CD8-positive, alpha-beta memory T cell (primary cell): ENCODE measurements at places on chromosomes 6 and 20. TPM values are rescaled to one million over a fixed set of nuclear protein-coding genes. Genes with fewer than 3 reads are reported as not detected.

- H3K36me3 ChIP-seq, result no peaks in the 10 kb centered on the region
- no peak overlapping the region for H3K27ac ChIP-seq
- no peak overlapping the region for H3K4me3 ChIP-seq
- H3K4me1 ChIP-seq, result no peaks in the 10 kb centered on the region
Measured at GRCh38 chr20:34834459-34834893, 9.0 kb upstream of the NCOA6 start.

The TRIM31 gene
- total RNA-seq, result not detected

The TFAP2D gene
- total RNA-seq, result not detected

DNA sequence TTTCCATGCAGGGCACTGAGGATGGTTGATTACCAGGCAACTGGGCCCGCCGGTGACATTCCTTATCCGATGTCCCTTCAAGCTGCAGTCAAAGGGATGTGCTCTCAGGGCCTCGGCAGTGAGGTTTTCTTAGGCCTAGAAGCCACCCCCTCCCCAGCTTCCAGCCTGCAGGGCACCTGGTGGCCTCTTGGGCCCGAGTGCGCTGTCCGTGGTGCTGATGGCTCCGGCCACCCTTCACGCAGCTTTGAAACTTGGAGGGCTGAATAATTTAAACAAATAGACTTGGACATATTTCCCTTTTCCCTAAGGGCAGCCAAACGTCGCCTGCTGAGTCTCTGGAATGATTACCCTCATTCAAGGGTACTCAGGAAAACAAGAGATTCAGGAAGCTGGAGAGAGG lies 8.9 kb upstream of the MLN start:
- no peaks in the 10 kb centered on the region for H3K36me3 ChIP-seq
- no peak overlapping the region for H3K4me3 ChIP-seq
- peaks cover 8% of the 10 kb centered on the region for H3K4me1 ChIP-seq
- no peak overlapping the region for H3K27ac ChIP-seq
- no peak for DNase-seq
- peaks cover 23% of the 10 kb centered on the region for H3K27me3 ChIP-seq

DNA sequence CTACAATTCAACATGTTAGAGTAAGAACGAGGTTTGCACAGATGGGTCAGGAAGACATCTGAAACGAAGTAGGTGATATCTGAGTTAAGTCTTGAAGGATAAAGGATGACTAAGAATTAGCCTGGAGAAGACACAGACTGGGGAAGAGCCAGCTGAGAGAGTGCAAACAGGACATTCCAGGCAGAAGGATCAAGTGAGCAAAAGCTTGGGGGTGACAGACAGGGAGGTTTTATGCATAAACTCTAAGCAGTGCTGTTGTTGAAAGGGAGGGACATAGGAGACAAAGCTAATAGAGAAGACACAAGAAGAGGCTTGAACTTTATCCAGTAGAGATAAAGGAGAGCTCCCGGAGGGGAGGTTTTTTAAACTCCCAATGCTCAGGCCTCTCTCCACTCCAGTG lies 15.0 kb upstream of the ETV7 start:
- no peak for DNase-seq
- no peaks in the 10 kb centered on the region for H3K4me1 ChIP-seq
- no peak overlapping the region for H3K27ac ChIP-seq
- H3K36me3 ChIP-seq, result no peaks in the 10 kb centered on the region
- no peak overlapping the region for H3K4me3 ChIP-seq
- no peaks in the 10 kb centered on the region for H3K27me3 ChIP-seq

The DDO gene
- total RNA-seq, result not detected
